ENCODE measurements at places on chromosomes 3 and 15. TPM values are rescaled to one million over a fixed set of nuclear protein-coding genes. Genes with fewer than 3 reads are reported as not detected.

The C3orf49 gene
- total RNA-seq = not detected

The CA12 gene
- total RNA-seq = not detected

The SEMA6D gene
- not detected for total RNA-seq

The LMAN1L gene
- total RNA-seq = 4.3 TPM

The ASB14 gene
- total RNA-seq = 0.04 TPM

The LINGO1 gene
- total RNA-seq = not detected

The RGMA gene
- not detected for total RNA-seq

DNA sequence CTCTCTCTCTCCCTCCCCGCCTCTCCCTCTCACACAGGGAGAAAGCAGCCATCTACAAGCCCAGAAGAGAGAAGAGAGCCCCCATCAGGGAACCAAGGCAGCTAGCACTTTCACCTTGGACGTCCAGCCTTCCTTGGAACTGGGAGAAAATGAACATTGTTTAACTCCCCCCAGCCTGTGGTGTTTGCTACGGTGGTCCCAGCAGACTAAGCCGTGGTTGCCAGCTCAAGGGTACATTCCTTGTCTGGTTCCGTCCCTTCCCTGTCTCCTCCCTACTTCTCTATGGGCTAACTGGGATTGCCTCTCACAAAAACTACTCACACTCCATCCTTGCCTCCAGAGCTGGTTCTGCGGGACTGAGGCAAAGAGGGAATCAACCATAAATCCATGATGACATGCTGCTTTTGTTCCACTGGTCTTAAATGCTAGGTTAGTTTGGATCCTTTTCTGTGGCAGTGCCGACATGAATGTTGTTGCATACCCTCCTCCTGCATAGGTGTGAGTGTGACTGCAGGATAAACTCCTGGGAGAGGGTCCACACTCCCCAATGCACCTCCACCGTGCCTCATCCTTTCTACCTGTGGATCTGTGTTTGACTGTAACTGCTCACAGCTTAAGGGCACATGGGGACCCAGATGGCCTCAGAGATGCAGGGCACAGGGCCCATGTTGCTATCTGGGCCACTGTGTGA is 12.0 kb downstream of the C3orf22 start:
- no peak for DNase-seq

- no peak for DNase-seq
Measured at GRCh38 chr3:82001276-82001923, 240.0 kb upstream of the GBE1 start.

GRCh38 chr15:81419332-81419943 is 45.4 kb upstream of the TMC3 start:
- no peak for DNase-seq

DNA sequence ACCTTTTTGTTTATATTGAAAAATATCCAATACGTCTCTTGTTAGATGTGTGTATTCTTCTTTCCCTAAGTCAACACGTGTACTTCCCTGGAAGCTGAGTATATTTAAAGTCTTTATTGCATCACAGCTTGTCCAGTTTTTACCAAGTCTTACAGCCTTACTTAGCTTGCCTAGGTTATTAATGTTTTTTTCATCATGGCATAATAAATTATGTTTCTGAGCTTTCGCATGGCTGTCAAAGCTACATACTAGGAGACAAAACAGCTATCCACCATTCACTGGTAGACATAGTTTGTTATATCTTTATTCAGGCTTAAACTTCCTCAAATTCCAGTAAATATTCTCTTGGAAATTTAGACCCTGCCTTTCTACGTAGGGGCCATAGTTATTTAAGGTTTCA is 224.2 kb downstream of the BCHE start:
- no peak for DNase-seq

DNA sequence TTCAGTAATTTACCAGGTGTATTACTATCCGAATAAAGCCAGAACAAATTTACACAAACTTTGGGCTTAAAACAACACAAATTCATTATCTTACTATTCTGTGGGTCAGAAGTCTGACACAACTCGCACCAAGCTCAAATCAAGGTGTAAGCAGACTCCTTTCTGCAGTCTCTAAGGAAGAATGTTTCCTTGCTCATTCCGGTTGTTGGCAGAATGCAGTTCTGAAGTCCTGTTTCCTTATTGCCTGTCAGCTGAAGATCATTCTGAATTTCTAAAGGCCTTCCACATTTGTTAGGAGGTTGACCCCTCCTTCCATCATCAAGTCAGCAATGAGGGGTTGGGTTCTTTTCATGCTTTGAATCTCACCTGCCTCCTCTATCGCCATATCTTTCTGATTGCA is 183.2 kb downstream of the FHIT start:
- DNase-seq = no peak

DNA sequence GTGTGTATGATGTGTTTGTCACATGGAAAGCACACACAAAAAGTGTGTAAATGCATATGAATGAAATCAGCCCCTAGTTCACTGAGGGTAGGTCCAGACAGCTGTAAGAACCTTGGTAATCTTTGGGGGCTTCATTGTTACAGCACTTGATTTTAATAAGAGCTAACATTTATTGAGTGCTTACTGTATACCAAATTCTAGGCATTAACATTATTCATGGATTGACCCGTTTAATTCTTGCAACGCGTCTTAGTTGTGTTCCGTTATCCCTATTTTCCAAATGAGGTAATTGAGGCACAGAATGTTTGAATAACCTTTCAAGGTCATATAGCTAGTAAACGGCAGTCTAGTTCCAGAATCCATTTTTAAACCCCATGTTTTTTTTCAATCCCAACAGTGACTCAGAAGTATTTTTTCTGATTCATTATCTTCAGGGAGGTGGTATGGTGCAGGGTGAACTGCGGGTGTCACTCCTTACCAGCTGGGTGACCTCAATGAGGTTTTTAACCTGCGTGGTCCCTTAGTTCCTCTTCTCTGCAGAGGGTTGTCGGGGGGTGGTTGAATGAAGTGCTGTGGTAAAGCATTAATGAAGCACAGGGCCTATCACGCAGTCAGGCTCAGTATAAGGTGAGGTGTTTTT is 14.2 kb downstream of the RAB8B start:
- no peak for DNase-seq

DNA sequence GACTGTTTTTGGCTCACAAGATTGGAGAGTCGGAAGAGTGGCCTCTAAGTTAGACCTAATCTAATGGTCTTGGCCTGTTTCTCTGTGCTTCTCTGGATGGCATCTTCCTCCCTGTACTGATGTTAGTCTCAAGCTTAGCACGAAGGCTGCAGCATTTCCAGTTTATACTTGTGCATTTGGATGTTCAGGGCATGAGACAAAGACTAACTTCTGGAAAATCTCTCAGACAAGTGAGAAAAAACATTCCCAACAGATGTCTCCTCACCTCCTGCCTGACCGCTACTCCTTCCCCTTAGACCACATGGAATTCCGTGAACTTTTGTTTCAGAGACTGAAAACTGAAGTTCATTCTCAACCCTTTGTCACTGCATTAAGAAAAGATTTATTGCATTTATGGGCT is 410.8 kb upstream of the MCTP2 start:
- no peak for DNase-seq

GRCh38 chr3:147836330-147836729 is 427.2 kb downstream of the ZIC1 start:
- no peak for DNase-seq

DNA sequence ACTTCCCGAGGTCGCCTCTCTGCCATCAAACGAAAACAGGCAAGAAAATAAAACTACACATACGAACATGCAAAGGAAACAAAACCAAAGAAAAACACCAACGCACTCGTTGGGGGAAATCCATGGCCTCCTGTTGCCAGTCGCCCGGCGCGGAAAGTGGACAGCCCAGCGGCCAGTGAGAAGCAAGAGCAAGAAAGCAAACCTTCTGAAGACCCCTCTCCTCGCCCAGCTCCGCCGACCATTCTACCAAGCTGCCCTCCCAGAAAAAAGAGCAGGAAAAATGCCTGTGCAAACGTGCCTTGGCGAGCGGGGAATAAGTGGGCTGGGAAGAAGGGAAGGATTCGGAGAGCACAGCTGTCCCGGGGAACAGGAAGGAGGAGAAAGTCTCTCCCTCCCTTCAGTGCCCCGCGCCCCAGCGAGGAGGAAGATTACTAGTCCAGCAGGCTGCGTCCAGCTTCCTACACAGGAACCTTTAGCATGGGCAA is 802 bp upstream of the NECTIN3 start:
- no peak for DNase-seq

DNA sequence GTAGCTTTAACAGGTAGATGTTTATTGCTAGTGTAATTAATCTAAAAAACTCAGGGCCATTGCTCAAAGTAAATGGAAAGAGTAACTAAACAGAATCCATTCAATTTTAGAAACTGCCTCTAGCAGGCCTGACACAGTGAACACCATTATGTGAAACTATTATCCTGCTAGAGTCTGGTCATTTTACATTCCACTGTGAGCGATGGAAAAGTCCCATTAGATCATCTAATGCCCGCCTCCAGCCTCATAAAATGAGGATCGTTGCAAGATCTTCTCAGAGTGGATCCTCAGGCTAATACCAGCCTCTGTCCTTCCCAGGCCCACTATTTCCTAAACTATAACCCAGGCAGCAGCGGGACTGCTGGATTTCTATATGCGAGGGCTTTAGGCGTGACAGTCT is 107.7 kb downstream of the WDR76 start:
- DNase-seq = no peak

GRCh38 chr3:129286081-129286480 is 7.4 kb downstream of the HMCES start:
- no peak for DNase-seq

GRCh38 chr15:96365781-96366525 is 35.5 kb downstream of the NR2F2 start:
- DNase-seq = no peak

- no peak for DNase-seq
Measured at GRCh38 chr15:74209560-74209958, 7.0 kb upstream of the STRA6 start.

- DNase-seq = no peak
Measured at GRCh38 chr3:193086681-193087080, 154.3 kb upstream of the PLAAT1 start.

DNA sequence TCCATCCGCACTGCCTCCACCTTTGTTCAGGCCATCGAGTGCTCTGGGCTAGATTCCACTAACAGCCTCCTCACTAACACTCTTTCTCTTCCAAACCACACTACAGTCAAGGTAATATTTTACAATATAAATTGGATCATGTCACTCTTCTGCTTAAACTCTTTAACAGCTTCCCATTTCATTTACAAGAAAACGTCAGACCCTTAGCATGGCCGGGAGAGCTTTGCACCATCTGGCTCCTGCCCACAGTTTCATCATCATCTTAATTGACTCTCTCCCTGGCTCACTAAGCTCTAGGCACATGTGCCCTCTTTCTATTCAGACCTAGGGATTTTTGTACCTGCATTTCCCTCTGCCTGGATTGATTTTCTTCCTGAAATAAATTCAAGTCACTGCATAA is 354.7 kb downstream of the FGF12 start:
- no peak for DNase-seq

DNA sequence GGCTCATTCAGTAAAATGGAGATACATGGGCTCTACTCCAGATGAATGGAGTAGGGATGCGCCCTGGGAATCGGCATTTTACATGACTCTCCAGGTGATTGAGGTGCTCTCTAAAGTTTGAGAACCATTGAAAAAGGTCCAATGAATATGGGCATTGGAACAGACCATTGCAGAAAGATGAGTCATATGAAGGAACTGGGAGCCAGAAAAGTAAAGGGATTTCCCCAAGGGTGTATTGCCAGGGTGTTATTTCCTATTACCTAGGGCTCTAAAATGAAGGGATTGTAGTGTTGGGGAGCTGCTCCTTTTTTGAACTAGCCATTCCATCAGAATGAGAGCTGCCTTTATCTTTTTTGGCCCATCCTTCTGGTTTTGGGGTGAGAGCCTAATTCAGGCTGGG is 21.7 kb downstream of the CLDN11 start:
- DNase-seq = no peak

DNA sequence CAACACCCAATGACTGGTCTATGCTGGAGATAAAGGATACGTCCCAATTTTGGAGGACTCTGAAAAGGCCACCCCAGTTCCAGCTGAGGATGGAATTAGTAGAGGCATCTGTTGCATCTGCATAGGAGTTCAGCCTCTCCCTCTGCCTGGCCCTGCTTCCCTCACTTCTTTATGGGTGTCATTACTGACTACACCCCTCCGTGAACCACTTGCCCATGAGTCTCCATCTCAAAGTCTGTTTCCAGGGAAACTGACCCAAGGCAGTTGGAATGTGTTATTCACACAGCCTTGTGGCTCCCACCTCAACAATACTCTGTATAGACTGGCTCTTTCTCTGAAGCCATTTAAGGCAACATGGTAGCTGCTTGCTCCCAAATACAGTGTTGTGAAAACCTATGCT is 21.4 kb upstream of the PCOLCE2 start:
- DNase-seq = no peak
